ENCODE measurements at places on chromosomes 12 and 14.
A peak's percentile ranks its signal among the peaks of the same experiment; 100 is the strongest.

- DNase-seq = no peak
These were observed 186.2 kb downstream of the DUSP6 start for GRCh38 chr12:89166121-89166520.

GRCh38 chr12:49345051-49345824, 1.4 kb upstream of the DNAJC22 start:
- DNase-seq = no peak

- no peak for DNase-seq
These were observed 33.6 kb upstream of the STRAP start for GRCh38 chr12:15848606-15849005.

GRCh38 chr12:25025260-25025659, 76.4 kb upstream of the BCAT1 start:
- no peak for DNase-seq

GRCh38 chr12:93868771-93869170, 191.6 kb downstream of the CRADD start:
- DNase-seq = peak; percentile 46

- DNase-seq = no peak
These were observed 58.7 kb upstream of the RD3L start for GRCh38 chr14:104001003-104001402.

DNA sequence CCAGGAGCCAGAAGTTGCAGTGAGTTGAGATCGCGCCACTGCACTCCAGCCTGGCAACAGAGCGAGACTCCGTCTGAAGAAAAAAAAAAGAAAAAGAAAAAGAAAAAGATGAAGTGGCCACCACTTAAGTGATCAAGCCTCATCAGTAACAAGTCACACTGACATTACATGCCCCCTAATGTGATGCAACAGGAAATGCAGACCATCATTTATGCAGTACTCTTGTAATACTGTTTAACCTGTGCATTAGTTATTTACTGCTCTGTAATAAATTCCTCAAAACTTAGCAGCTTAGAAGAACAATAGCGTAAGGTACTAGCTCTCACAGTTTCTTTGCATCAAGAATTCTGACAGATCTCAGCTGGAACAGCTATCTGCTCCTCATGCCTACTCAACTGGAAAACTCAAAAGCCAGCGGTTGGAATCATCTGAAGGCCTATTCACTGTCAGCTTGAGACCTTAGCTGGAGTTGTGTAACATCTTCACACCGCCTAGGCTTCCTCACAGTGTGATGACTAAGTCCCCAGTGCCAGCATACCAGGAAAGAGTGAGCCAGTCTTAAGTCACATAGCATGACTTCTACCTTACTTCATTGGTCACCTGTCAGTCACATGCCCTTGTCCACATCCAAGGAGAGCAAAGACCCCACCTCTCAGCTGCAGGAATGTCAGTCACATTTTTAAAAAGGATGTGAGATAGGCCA, 31.5 kb downstream of the EPS8 start:
- DNase-seq = peak; percentile 87

DNA sequence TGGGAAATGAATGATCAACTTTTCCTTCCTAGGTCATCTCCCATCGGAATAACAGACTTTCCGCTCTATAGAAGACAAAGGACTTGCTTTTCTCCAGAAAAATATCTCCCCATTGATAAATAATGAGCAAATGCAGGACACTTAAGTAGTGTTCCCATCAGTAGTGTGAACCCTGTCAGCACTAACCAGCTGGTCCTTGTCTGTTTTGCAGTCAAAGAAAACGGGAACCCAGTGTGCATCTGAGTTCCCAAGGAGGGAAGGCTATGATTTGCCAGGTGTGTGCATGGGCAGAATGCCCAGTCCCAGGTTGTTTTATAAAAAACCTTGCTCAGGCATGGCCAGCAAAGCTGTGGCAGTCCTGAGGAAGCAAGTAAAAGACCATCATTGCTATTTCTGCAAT, 256.5 kb upstream of the HMGA2 start:
- DNase-seq = no peak

DNA sequence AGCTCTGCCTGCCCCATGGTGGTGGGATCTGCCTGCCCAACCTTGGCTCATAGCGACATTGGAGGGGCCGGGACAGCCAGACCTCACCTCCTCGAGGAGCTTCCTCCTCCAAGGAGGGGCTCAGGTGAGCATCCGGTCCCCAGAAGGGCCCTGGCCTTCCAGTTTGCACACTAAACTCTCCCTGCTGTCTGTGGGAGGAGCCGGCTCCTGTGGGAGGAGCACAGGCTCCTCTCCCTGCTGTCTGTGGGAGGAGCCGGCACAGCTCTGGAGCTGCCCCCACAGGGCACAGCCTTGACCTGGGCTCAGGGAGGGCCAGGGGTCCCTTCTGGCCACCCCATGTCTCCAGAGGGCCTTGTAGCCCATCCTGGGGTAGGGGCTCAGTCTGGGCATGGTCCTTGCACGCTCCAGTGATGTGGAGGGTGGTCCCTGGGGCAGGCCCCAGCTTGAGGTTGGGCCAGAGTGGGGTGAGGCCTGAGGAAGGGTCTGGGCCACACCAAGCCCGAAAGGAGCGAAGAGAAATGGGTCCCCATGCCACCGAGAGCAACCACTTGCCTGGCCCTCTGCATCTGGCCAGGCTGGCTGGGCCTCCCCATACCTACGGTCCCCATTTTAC, 147.5 kb upstream of the C14orf180 start:
- DNase-seq = no peak

DNA sequence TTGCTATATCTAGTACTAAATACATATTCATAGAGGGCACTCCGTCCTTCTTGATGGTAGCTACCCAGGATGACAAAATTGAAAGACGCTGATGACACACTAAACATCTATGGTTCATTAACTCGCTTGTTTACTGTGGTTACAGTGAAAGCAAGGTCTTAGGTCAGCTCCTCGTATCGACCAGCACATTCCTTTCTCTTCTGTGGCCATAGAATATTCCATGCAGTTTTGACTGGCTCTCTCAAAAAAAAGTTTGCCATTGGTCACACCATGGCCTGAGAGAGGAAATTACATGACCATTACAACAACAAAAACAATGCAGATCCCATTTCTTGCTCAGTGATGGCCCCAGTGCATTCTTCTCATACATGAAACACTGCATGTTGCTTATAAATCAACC, 411.4 kb upstream of the SOX5 start:
- DNase-seq = peak; percentile 30

GRCh38 chr12:15629761-15630160, 159.4 kb downstream of the EPS8 start:
- DNase-seq = no peak

GRCh38 chr14:96806836-96807235, 9.7 kb downstream of the VRK1 start:
- no peak for DNase-seq

DNA sequence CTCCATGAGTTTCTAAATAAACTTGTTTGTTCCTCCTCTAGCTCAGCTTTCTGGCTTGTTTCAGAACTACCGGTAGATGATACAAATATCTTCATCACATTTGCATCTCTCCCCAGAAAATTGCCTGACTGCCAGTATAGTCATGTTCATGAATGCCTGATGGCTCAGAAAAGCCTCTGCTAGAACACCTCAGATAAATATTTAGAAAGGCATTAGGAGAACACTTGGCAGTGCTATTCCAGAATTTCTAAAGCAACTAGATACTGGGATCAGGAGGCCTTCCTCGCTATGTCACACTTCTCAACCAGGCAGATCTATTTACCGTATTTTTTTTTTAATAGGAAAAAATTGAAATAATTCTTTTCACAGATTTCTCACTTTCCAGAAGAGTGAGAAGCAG, 32.3 kb upstream of the KRAS start:
- DNase-seq = no peak

- DNase-seq = no peak
These were observed 368.3 kb downstream of the ADGRD1 start for GRCh38 chr12:131321988-131322387.

DNA sequence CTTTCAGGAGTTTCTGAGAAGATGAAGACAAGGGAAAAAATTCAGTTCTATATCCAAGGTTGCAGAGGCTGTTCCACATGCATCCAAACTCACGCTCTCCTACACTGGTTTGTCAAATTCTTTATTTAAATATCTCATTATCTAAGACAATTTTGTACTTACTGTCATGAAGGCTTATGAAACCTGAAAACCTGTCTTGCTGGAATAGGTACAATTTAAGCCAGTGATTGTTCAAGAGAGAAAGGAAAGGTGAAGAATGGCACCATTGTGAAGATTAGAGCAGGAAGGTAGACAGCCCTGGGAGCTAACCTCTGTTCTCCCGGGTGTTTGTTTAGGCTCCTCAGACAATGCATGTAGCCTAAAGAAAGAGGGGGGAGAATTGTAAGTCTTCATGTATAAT, 315.1 kb upstream of the PRKD1 start:
- DNase-seq = no peak

GRCh38 chr12:52185400-52185967, 6.3 kb downstream of the KRT80 start:
- DNase-seq = no peak

GRCh38 chr12:81644503-81644902, 114.6 kb downstream of the PPFIA2 start:
- peak; percentile 14 for DNase-seq

GRCh38 chr14:51208982-51209381, 31.1 kb upstream of the TMX1 start:
- DNase-seq = no peak

DNA sequence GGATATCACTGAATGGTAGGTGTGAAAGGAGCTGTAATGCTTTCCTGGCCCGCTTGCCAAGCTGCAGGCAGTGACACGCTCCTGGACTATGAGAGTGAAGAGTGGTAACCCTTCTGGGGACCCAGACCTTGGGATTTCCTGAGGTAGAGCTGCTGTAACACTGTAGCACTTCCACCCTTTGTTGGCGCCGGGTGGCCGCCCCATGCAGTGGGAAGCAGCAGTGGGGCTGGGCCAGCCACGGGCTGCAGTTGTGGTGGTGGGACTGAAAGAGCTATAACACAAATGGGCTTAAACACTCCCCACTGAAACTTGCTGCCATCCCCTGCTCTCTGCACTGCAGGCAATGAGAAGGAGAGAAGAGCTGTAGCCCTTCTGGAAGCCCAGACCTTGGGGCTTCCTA, 9.6 kb upstream of the FBXO33 start:
- DNase-seq = no peak

DNA sequence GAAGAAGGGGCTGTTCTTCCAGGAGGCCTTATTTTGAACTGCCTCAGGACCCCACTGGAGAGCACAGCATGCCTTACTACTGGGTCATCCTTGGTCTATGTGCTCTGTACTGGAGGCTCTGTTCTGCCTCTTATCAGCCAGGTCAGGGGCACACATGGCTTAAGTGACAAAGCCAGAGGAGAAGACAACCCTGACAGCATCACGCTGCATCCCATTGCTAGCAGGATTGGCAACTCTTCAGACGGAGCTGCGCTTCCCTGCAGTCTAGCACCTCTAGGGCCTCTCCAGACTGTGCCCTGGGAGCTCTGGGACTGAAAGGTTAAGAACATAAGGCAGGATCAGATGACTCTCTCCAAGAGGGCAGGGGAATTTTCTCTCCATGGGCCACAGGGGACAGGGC, 17.3 kb upstream of the TIGAR start:
- DNase-seq = no peak

DNA sequence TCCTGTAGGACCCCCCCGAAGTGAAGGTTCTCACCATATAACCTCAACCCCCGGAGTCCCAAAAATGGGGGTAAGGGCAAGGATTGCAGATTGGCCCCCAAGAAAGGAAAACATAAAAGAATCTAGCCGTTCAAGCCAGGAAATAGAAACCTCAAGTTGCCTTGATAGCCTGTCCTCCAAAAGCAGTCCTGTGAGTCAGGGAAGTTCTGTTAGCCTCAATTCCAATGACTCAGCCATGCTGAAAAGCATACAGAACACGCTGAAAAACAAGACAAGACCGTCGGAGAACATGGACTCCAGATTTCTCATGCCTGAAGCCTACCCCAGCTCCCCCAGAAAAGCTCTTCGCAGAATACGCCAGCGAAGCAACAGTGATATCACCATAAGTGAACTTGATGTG, 344.2 kb upstream of the RGS6 start:
- DNase-seq = peak; percentile 84

DNA sequence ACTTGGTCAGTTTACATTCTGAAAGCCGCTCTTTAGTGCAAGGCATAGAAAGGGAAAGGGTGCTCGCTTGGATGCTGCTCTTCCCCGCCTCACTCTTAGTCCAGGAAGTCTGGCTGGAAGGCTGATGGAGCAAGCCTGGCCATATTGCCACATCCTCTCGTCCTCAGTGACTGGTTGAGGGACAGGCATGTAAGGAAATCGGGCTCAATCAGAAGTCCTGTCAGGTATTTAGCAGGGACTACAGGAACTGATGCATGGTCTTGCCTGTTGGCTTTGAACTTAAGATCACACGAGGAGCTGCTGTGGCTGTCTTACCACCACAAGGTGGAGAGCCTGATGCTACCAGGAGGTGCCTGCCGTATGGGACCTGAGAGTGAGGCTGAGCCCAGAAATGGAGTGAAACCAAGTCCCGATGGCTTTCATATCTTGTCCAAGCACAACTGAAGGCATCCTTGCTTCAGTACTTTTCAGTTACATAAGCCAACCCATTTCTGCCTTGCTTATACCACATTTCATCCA, 10.7 kb upstream of the C12orf75 start:
- DNase-seq = no peak

DNA sequence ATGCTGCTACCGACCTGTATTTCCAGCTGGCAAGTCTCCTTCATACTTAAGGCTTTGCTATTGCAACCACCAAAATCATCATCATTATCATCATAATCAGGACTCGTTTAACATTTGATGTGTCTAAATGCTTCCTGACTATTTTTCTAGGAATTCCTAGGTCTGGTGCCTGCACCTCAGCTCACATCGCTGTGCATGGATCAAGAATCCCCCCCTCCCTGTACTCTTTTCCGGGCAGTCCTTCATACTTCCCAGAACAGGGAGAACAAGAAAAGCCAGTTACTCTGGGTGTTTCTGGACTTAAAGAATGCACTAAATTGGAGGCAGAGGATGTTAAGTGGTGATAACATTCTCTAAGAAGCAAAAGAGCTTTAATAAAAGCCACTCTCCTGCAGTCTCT, 9.4 kb downstream of the ERP27 start:
- DNase-seq = no peak

DNA sequence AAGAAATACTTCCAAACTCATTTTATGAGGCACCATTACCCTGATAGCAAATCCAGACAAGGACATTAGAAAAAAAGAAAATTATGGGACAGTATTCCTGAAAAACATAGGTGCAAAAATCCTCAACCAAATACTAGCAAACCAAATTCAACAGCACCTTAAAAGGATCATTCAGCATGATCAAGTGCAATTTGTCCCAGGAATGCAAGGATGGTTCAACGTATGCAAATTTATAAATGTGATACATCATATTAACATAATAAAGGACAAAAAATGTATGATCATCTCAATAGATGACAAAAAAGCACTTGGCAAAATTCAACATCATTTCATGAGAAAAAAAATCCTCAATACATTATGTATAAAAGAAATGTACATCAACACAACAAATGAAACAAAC, 162.9 kb downstream of the DUSP6 start:
- no peak for DNase-seq

- DNase-seq = no peak
These were observed 6.5 kb downstream of the MEG3 start for GRCh38 chr14:100832311-100832960.
